ENCODE measurements at places on chromosomes 13 and 19.
A peak's percentile ranks its signal among the peaks of the same experiment; 100 is the strongest.

- DNase-seq, result no peak
Measured at GRCh38 chr13:110912651-110913051, 2.2 kb downstream of the ANKRD10 start.

GRCh38 chr13:23778002-23778652 lies 111.1 kb downstream of the MIPEP start:
- DNase-seq, result no peak

- no peak for DNase-seq
Measured at GRCh38 chr13:51501592-51502152, 48.8 kb upstream of the INTS6 start.

GRCh38 chr13:113667771-113668490 lies 912 bp downstream of the GRK1 start:
- peak; percentile 54 for DNase-seq

DNA sequence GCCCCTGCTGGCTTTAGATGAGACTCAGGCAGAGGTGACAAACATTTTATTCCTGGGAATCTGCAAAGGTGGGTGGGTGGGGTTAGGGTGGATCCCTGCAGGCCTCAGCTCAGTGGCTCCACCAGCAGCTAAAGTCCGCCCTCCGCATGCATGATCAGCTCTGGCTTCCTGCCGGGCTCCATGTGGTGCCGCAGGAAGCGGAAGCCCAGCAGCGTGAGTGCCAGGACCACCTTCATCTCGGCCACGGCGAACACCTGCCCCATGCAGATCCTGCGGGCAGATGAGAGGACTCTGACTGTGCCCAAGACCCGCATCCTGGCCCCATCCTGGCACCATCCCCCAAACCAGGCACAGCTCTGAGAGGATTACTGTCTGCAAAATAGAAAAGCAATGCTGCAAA lies 26.3 kb downstream of the CYP4F2 start:
- no peak for DNase-seq

GRCh38 chr13:24226762-24227161 lies 66.2 kb downstream of the SPATA13 start:
- no peak for DNase-seq

- DNase-seq, result no peak
Measured at GRCh38 chr13:33578786-33579185, 239.2 kb upstream of the RFC3 start.

DNA sequence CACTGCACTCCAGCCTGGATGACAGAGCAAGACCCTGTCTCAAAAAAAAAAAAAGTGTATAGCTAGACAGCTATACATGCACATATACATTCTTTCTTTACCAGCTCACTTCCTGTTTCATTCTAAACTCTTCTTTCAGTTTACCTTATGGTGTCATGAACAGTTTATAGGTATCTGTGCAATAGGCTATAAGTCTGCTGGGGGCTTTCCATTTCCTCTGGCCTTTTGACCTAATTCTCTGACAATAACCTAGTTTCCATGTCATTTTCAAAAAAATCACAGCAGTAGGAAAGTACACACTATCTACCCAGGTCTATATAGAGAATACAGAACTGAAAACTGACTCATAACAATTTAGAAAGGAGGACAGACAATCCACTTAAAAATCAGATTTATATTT lies 24.4 kb upstream of the URAD start:
- no peak for DNase-seq

DNA sequence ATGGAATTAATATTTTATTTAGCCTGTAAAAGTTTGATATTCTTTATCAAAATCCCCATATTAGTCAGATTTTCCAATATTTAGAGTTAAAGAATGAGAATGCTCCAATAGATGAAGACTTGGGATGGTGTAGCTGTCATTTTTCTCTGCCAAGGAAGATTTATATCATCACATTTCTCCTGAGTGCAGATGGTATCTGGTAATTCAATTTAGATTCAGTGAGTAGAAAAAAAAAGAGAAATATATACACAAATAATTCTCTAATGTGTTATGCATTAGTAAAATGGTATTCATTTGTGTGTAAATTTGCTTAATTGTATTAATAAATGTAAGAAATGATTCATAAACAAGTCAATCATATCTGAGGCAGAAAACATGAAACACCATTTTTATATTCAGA lies 1508.7 kb upstream of the PCDH20 start:
- no peak for DNase-seq

- no peak for DNase-seq
Measured at GRCh38 chr19:35293363-35293739, 1.4 kb downstream of the MAG start.

DNA sequence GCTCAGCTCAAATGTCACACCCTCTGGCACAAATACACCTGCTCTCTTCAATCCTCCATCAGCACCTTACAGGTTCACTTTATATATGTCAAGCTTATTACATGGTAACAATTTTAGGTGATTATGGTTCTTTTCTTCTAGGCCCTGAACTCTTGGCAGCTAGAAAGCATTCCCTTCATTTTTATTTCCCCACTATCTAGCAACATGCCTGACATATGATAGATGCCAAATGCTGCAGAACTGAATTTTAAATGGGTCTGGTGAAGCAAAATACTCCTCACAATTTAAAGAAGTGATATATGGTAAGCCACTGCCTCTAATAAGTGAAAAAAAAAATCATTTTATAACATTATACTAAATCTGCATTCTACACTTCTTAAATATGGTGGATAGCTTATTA lies 95.2 kb downstream of the USP12 start:
- DNase-seq, result no peak

GRCh38 chr13:114282041-114282670 lies 755 bp downstream of the UPF3A start:
- peak; percentile 78 for DNase-seq

- peak; percentile 50 for DNase-seq
Measured at GRCh38 chr13:113550453-113550852, 34.1 kb upstream of the TFDP1 start.

DNA sequence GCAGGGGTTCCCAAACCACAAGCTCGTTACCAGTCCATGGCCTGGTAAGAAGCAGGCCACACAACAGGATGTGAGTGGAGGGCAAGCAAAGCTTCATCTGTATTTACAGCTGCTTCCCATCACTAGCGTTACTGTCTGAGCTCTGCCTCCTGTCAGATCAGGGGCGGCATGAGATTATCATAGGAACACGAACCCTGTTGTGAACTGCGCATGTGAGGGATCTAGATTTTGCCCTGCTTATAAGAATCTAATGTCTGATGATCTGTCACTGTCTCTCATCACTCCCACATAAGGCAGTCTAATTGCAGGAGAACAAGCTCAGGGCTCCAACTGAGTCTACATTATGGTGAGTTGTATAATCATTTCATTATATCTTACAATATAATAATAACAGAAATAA lies 677.4 kb upstream of the SLITRK6 start:
- DNase-seq, result no peak

- DNase-seq, result no peak
Measured at GRCh38 chr13:99346335-99347042, 39.3 kb upstream of the GPR183 start.

DNA sequence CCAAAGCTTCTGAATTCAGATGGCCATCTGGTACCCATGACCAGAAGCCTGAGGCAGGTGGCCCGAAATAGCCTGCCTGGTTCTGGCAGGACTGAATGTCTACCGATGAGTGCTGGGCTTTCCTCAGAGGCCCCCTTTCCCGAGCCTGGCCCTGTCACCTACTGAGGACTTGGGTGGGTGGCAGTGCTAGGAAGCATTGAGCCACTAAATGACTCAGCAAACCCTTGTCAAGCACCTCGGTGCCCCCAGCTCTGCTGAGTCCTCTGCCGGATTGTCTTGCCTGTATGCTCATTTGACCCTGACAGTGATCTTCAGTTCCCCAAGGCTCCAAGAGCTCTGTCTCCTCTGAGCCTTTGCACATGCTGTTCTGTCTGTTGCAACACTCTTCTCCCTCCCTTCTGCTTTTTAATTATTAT lies 17.9 kb downstream of the PPP1R37 start:
- DNase-seq, result no peak

GRCh38 chr13:107969546-107969945 lies 245.8 kb downstream of the LIG4 start:
- no peak for DNase-seq

GRCh38 chr19:8731428-8732169 lies 10.2 kb downstream of the OR2Z1 start:
- DNase-seq, result no peak

- peak; percentile 97 for DNase-seq
Measured at GRCh38 chr19:50476224-50476906, at the start of the genes EMC10 and GARIN5A. TSS of gene EMC10 (plus strand) at chr19:50476507. CDS start at chr19:50476545, 38 bp downstream. TSS of gene GARIN5A (minus strand) at chr19:50476848. CDS start at chr19:50476388, 460 bp downstream.

- peak; percentile 94 for DNase-seq
Measured at GRCh38 chr19:19643158-19644053, at the start of gene GMIP. TSS of gene GMIP (minus strand) at chr19:19643657. CDS start at chr19:19643529, 128 bp downstream.

DNA sequence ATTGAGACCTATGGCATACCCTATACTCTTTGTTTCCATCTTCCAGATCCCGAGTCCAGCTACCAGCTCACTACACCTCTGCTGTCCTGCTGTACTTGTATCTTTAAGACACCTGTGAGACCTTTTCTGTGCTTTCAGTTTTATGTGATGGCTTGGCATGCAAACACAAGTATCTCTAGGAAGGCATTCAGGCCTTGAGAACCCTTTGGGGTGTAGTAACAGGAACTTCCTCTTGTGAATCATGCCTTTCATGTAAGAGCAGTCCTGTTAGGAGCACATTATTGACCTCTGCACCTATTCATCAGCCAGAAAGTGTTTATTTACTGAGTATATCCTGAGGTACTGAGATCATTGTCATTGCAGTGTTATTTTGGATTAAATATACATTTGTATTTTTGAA lies 87.0 kb upstream of the HTR2A start:
- DNase-seq, result no peak

DNA sequence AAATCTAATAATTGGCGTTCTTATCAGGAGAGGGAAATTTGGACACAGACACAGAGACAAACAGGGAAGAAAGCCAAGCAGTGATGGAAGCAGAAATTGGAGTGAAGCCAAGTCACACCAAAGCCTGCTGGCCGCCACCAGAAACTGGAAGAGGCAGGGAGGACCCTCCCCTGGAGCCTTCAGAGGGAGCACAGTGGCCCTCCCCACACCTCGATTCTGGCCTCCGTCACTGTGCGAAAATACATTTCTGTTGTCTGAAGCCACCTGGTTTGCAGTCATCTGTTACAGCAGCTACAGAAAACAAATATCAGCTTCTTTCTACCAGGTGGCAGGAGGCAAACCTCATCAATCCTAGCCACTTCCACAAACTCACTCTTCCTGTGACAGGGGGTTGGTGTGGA lies 8.3 kb upstream of the TLE6 start:
- no peak for DNase-seq

DNA sequence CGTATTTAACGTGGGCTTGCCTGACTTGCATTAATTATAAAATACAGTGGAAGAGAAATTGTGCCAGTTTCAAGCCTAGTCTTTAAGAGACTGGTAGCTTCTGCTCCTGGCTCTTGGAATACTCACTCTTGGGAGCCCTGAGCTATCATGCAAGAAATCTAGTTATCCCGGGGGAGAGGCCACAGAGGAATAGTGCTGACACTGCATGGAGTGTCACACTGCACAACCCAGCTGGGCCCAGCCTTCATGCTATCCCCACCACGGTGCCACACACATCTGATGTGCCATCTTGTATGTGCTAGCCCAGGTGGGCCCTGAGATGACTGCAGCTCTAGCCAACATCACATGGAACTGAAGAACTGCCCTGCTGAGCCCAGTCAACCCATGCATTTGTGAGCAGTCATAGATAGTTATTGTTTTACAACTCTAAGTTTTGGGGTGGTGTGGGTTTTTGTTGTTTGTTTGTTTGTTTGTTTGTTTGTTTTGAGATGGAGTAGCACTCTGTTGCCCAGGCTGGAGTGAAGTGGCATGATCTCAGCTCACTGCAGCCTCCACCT lies 8.3 kb downstream of the MAMSTR start:
- DNase-seq, result no peak

GRCh38 chr13:50082426-50083281 lies 67.4 kb downstream of the KCNRG start:
- peak; percentile 92 for DNase-seq

DNA sequence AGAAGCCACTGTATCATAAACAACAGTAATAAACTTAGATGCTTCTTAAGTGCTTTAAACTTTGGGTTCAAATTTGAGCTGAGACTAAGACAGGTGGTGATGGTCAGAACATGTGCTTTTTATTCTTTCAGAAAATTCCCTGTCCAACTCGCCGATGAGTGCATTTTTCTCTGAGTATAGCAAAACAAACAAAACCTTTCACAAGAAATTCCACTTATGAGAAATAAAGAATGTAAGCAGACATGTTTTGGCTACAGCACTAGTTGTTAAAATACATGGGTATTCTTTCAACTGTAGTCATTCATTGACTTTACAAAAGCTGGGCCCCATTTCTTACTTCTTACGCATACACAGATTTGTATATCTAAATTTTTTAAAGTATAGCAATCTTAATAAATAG lies 125.6 kb downstream of the SPRY2 start:
- no peak for DNase-seq

DNA sequence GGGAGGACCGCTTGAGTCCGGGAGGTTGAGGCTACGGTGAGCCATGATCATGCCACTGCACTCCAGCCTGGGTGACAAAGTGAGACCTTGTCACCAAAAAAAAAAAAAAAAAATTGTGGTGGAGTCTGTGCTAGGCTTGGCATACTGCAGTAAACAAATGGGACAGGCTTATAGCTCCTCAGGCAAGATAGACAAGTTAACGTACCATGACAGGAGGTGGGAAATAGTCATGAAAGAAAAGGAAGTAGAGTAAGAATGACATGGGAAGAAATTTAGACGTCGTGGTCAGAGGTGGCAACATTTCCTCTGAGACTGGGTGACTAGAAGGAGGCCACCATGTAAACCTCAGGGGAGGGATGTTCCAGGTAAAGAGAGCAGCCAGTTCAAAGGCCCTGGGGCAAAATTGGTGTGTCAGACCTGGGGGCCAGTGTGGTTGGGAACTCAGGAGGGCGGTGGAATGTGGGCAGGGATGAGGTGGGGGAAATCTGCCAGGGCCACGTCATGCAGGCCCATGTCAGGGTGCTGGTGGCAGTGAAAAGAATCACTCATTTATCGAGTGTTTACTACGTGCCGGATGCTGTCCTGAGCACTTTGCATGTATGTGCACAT lies 5.6 kb downstream of the SNRPA start:
- peak; percentile 76 for DNase-seq

DNA sequence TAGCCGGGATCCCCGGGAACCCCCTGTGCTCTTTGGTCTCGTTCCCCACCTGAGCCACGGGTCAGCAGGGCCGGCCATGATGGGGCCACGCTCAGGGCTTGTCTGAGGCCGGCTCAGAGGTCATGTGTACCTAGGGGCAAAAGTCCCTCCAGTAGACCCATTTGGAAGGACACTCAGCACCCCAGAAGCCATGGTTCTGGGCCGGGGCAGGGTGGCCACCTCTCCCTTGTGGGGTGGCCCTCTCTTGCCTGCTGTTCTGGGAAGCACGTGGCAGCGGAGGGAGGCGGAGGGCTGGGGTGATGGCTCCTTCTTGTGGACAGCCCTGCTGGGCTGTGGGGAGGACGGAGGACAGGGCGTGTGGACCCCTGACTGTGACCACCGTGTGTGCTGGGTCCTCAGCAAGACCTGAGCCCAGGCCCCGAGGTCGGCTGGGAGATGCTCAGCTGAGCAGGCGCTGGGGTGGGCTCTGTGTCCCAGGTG lies 6.4 kb upstream of the PEAK3 start:
- no peak for DNase-seq

DNA sequence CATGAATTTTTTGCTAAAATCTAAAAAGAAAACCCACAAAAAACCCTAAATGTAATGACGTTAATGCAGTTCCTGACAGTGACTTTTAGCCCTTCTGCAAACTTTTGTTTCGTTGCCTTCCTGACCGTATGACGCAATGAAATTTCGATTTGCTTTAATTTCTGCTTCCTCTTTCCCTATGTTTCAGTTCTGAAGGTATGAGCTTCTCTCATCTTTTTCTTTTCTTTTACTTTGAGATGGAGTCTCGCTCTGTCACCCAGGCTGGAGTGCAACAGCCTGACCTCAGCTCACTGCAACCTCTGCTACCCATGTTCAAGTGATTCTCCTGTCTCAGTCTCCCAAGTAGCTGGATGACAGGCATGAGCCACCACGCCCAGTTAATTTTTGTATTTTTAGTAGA lies 6.1 kb upstream of the LILRA5 start:
- DNase-seq, result no peak
